Thoracic aorta (tissue), 2 donors: ENCODE measurements at places on chromosomes 12 and 14.

- DNase-seq: peak; percentile 21
Measured at GRCh38 chr12:69738351-69739286, at the start of gene RAB3IP. Gene RAB3IP (plus strand): TSS chr12:69738860. CDS start chr12:69755409, 16,549 bp downstream.

DNA sequence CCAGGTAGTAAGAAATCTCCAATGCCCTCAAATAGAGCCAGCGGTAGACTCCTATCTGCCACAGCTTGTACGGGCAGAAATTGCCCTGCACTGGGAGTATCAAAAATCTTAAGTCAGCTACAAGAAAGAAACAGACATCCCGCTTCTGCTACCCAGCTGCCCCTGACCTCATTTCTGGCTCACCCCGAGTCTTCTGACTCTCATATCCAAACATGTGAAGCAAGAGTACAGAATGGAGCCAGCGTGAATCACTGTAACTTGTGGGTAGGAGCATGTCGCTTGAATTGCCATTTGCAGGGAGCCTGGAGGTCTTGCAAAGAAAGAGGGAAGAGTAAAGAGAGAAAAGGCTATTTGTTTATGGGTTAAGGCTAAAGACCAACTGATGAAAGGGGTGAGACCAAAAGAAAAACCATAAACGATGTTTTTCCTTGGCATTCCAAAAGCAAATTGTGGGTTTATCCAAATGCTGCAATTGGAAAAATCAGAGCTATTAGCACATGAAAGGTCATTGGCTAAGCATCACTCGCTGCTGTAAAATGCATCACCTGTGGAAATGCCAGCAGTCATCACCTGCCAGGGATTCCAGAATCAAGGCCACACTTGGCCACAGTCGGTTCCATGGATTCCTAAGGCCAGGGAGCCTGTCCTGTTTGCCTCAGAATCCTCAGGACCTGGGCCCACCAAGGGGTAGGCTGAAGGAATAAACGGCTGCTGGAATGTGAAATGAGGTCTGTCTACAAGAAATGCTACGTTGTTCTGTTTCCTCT lies 86.6 kb downstream of the FOXN3 start:
- DNase-seq: peak; percentile 58

- no peak for DNase-seq
Measured at GRCh38 chr12:12539028-12539810, 23.4 kb downstream of the DUSP16 start.

- DNase-seq: peak; percentile 2
Measured at GRCh38 chr14:94423453-94424056, 29.0 kb downstream of the SERPINA11 start.

- no peak for DNase-seq
Measured at GRCh38 chr12:12606781-12607589, 4.7 kb upstream of the CREBL2 start.

GRCh38 chr12:97142737-97143410 lies 235.8 kb downstream of the NEDD1 start:
- DNase-seq: no peak

DNA sequence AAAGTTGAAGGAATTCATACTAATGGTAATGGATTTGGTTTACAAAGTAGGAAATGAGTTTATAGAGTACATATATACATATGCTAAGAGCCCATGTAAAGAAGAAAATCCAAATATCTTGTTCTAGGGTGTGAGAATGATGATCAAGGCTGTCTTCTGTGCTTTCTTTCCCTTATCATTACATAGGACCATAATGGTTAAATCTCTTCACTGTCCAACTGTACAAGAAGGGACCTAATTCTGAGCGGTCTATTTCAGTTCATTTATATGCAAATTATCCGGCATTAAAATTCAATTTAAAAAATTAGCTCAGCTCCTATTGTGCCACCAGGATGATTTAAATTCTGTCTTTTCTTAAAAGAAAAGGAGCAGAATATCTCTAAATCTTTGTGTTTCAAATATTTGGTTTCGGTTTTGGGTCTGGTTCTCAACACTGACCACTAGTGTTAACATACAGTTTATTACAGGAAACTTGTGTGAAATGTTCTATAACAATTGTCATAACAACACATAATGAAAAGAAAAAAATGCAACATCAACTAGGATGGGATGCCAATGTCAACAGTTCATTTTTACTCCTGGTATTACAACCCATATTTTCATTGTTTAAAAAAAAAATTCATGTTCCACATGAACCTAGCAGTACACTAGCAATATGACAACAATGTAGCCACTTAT lies 16.8 kb downstream of the OR4K1 start:
- DNase-seq: no peak

- DNase-seq: no peak
Measured at GRCh38 chr12:18828987-18829386, 91.1 kb downstream of the CAPZA3 start.

DNA sequence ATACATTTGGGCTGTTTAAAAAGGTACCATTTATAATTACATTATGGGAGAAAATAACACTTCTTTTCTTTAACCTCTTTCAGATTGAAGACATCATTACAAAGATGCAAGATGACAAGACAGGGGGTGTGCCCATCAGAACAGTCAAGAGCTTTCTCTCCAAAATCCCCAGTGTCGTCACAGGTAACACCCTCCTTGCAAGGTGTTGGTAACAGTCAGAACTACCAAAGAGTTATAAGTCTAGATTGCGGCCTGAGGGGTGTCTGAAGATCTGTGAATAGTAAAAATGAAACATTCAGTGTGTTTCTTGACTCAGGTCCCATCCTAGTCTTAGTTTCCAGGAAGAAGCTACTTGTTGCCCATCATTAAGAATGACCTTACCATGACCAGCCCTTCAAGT lies 419.8 kb downstream of the RGS6 start:
- DNase-seq: no peak

DNA sequence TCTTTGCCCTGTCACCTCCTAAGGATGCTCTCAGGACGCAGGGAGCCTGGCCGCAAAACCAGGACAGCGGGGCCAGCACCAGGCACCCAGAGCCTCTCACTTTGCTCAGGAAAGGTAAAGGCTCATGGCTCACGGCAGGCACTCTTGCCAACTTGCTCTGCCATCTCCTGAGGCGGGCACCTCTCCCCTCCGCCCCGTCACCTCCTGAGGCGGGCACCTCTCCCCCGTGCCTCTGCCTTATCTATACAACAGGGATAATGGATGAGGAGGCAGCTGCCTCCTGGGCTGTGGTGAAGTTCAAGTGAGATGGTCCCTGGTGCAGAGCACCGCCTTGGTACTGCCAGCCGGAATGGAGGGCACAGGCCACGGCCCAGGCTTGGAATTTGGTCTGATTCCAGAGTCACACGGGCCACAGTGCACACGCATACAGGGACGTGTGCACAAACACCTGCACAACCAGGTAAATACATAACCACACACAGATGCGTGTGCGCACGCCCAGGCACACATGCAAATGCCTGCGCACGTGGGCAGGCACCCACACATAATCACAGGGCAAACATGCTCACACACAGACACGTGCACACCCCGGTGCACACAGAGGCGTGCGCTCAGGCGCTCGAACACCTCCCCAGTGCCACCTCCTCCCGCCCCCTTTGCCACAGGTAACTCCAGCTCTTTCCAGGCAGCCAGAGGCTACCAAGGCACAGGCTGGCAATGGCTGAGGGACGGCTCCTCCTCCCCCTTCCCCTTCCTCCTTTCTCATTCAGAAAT lies 11.6 kb downstream of the DEGS2 start:
- DNase-seq: no peak

DNA sequence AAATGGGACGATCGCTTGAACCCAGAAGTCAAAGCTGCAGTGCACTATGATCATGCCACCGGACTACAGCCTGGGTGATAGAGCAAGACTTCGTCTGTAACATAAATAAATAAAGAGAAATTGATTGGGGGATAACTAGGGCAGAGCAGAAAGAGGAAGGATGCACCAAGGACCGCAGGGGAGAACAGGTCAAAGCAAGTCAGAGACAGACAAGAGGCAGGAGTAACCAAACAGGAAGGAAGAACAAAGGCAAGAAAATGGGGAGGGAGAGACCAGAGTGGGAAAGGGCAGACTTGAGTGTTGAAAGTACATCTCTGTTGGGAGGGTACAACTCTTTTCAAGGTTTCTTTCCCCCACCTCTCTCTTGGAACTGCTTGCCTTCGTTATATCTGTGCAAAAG lies 50.8 kb upstream of the ELK3 start:
- no peak for DNase-seq

DNA sequence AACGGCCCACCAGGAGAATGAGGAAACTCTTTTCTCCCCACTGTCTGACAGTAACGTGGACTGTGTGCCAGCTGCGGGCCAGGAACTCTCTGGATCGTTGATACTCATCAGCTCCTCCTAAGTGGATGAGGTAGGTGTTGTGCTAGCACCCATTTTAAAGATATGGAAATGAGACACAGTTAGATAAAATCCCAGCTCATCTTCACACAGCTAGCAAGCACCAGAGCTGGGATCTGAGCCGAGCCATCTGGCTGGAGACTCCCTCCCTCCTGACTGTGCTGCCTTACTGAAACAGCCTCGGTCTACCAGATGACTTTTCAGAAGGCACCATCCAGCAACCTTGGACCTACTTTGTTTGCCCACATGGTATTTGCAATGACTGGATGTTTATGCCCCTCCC lies 49.2 kb downstream of the TMEM132D start:
- no peak for DNase-seq

- DNase-seq: no peak
Measured at GRCh38 chr14:66383771-66384170, 102.4 kb upstream of the CCDC196 start.

GRCh38 chr12:55847603-55848291 lies 5.0 kb upstream of the MMP19 start:
- peak; percentile 95 for DNase-seq
